ENCODE measurements at places on chromosomes 7 and 10.
A peak's percentile ranks its signal among the peaks of the same experiment; 100 is the strongest.

GRCh38 chr10:126843299-126843934 is 61.8 kb upstream of the DOCK1 start:
- DNase-seq = peak; percentile 64
- H3K4me3 ChIP-seq = no peak overlapping the region
- no peaks in the 10 kb centered on the region for H3K4me1 ChIP-seq
- no peaks in the 10 kb centered on the region for H3K27me3 ChIP-seq
- H3K36me3 ChIP-seq = no peaks in the 10 kb centered on the region

DNA sequence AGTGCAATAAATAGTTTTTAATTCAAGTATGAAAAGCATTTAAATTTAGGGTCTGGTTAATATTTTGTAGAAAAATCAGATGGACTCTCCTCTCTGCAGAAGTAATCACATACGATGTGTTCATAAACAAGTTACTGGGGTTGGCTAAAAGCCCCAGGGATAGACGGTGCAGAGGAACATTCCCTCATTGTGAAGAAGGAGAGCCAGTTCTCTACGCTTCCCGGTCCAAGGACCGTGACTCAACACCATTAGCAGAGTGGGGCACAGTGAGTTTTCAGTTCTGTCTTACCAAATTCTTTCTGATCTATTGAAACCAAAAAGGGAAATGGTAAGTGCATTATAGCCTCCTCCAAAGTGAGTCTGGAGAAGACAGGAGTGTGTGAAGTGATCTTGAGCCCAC is 327.8 kb downstream of the WDR37 start:
- no peaks in the 10 kb centered on the region for H3K4me1 ChIP-seq
- peak; percentile 64 for DNase-seq
- no peak overlapping the region for H3K27ac ChIP-seq

DNA sequence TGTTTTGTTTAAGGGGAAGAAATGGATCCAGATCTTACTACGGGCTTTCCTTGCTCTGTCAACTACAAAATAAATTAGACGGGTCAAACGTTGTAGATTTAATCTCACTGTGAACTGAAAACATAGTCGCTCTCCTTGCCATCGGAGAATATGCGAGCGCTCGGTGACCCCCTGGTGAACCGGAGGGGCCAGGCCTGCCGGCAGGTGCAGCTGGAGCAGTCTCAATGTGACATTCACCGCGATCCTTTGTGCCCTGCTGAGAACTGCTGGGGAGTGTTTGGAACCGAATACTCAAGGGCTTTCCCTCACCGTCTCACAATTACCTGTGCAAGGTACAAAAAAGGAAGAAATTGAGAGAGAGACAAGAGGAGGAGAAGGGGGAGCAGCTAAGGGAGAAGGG is 174.1 kb upstream of the GPR26 start:
- peaks cover 26% of the 10 kb centered on the region for H3K27me3 ChIP-seq
- H3K4me3 ChIP-seq = no peak overlapping the region
- DNase-seq = no peak
- no peaks in the 10 kb centered on the region for H3K4me1 ChIP-seq
- H3K36me3 ChIP-seq = no peaks in the 10 kb centered on the region

DNA sequence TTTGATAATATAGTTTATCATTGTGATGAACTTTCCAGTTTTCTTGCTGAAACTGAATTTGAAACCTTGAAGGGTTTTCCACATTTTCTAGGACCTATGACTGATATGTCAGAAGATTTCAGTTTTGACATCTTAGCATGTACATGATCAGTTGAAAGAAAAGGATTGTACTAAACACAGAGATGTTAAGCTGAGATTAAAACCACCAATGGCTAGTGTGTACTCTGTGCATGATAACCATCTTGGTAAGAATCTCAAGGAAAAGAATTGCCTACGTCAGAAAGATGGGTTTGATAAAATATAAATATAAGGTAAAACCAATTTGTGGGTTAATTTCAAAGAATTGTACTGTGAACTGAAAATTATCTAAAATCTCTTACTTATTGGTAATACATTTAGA is 776.4 kb downstream of the GATA3 start:
- H3K36me3 ChIP-seq = no peaks in the 10 kb centered on the region
- H3K4me1 ChIP-seq = no peaks in the 10 kb centered on the region
- no peaks in the 10 kb centered on the region for H3K27me3 ChIP-seq
- H3K4me3 ChIP-seq = no peak overlapping the region

DNA sequence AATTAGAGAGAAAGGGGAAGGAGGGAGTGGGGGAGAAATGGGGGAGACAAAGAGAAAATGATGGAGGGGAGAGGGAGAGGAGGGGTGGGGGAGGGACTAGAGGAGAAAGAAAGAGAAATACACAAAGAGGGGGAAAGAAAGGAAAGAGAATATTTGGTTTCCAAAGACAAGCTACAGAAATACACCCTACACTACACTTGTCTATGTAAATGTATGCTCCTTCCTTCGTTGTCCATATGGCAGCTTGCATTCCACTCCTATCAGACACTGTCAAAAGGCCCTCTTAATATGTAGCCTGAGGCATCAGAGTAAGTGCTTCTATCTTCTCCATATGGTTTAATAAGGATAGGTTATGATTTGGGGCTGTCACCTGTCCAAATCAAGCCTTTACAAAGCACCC is 92.8 kb upstream of the FEZF1 start:
- H3K4me1 ChIP-seq = no peaks in the 10 kb centered on the region
- no peak overlapping the region for H3K27ac ChIP-seq
- H3K27me3 ChIP-seq = no peaks in the 10 kb centered on the region
- no peak overlapping the region for H3K4me3 ChIP-seq

- no peaks in the 10 kb centered on the region for H3K27me3 ChIP-seq
- no peaks in the 10 kb centered on the region for H3K4me1 ChIP-seq
- H3K36me3 ChIP-seq = no peaks in the 10 kb centered on the region
- no peak overlapping the region for H3K4me3 ChIP-seq
- no peak for DNase-seq
- H3K27ac ChIP-seq = no peak overlapping the region
Measured at GRCh38 chr7:79064187-79064823, 389.2 kb downstream of the MAGI2 start.

DNA sequence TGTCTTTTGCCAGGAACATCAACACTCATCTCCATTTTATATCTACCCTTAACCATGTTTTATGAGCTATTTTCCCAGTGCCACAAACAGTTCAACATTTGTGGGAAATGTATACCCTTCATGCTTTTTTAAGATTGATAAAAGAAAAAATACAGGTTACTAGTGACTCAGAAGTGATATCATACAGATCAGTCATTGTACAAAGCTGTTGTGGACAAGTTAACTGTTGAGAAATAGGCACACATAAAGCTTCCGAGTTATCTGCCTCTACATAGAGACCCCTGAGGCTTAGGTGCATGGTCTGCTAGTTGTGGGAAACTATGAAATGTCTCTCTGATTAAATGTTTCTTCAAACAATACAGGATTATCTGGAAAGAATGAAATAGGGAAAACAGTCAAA is 96.3 kb downstream of the LSM5 start:
- no peaks in the 10 kb centered on the region for H3K4me1 ChIP-seq
- DNase-seq = peak; percentile 19
- no peak overlapping the region for H3K4me3 ChIP-seq
- H3K36me3 ChIP-seq = no peaks in the 10 kb centered on the region
- H3K27ac ChIP-seq = no peak overlapping the region

DNA sequence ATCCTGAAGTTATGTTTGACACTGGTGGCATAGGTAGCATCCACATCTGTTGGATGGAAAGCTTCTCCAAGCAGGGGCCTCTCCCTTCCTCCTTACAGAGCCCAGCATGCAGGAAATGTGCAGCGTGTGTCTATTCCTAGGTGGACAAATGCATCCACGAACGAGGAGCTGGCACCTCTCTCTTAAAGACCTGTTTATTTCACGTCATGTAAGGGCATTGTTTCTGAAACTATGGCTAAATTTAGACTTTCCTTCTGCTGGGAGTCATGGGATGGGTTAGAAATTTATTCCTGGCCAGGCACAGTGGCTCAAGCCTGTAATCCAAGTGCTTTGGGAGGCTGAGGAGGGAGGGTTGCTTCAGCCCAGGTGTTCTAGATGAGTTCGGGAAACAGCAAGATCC is 208.4 kb upstream of the SVIL start:
- H3K4me3 ChIP-seq = peak overlapping the region; percentile 51
- no peaks in the 10 kb centered on the region for H3K27me3 ChIP-seq
- peak overlapping the region; percentile 86 for H3K27ac ChIP-seq
- H3K4me1 ChIP-seq = peaks cover 47% of the 10 kb centered on the region

DNA sequence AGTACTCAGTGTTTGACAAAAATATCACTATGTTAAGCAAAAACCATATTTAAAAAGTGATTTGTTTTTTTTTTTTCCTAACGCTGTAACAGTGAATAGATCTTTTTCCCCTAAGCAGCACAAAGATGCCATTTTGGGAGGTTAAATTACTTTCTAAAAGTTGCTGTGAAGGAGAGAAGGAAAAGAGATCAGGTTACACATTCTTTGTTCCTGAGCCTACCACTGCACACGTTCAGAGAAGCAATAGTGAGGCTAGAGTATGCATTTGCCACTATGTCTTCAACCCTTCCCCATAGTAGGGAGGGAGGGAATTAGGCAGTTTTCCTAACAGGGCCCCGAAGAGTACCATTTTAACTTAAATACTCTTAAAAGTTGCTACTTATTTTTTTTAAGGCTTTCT is 38.9 kb downstream of the BMPR1A start:
- no peaks in the 10 kb centered on the region for H3K27me3 ChIP-seq
- H3K4me1 ChIP-seq = peaks cover 84% of the 10 kb centered on the region
- H3K4me3 ChIP-seq = no peak overlapping the region
- no peaks in the 10 kb centered on the region for H3K36me3 ChIP-seq

GRCh38 chr10:6072215-6072934 is 10.2 kb upstream of the IL2RA start:
- no peaks in the 10 kb centered on the region for H3K36me3 ChIP-seq
- peak overlapping the region; percentile 31 for H3K27ac ChIP-seq
- no peak for DNase-seq
- no peak overlapping the region for H3K4me3 ChIP-seq

DNA sequence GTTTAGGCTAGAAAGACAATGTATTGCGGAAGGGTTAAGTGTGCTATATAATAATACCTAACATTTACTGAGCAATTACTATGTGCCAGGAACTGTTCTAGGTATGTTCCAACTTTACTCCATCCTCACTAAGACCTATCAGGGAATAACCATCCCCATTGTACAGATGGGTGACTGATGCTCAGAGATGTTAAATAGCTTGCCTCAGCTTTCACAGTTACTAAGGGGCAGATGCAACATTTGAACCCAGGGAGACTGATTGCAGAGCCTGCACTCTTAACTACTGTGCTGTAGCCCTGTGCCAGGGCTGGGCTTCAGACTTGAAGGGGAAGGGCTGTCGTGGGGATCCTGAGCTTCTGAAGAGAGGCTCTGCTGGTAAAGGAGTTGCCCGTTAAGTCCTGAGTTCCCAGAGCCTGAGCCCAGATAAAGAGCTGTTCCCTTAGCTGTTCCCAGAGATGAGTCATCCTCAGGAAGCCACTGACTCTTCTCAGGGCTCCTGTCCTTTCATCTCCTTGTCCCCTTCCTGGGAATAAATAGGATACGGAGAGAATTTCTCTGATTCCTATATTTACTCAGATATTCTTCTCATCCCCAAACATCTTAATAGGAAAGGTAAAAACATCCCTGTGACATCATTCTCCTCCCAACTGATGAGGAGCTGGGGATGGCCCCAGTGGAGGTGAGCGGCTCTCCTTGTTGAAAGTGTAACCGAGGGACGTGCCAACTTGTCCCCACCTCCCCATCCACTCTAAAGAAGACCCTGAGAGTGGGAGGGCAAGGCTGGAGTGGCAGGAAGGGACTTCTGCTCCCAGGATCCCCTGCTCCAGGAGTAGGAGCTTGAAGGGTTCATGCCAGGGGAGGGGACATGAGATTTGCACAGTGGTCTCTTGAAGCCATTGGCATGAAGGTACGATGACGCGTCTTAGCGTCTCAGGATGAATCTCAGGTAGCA is 28.0 kb upstream of the HABP2 start:
- H3K4me3 ChIP-seq = no peak overlapping the region
- peaks cover 5% of the 10 kb centered on the region for H3K27me3 ChIP-seq
- no peak for DNase-seq
- H3K4me1 ChIP-seq = peaks cover 11% of the 10 kb centered on the region
- no peaks in the 10 kb centered on the region for H3K36me3 ChIP-seq

GRCh38 chr7:143299346-143299745 is 11.2 kb downstream of the CASP2 start:
- peaks cover 56% of the 10 kb centered on the region for H3K36me3 ChIP-seq
- peaks cover 8% of the 10 kb centered on the region for H3K4me1 ChIP-seq
- H3K27me3 ChIP-seq = no peaks in the 10 kb centered on the region
- no peak overlapping the region for H3K27ac ChIP-seq

GRCh38 chr10:94076325-94076841 is 82.7 kb downstream of the PLCE1 start:
- no peak overlapping the region for H3K4me3 ChIP-seq
- H3K36me3 ChIP-seq = no peaks in the 10 kb centered on the region
- peaks cover 39% of the 10 kb centered on the region for H3K4me1 ChIP-seq
- H3K27me3 ChIP-seq = no peaks in the 10 kb centered on the region

DNA sequence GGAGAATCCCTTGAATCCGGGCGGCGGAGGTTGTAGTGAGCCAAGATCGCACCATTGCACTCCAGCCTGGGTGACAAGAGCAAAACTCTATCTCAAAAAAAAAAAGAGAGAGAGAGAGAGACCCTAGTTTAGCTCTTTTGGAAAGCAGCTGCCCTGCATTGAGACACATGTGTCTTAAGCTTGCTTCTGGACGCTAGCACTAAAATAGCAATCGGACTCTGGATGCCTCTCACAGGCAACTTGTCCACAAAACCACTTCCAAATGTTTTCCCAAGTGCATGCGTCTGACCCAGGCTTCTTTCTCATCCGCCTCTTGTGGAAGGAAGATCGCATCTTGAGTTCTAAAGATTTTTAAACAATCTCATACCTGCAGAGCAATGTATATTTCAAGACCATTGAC is 182.7 kb downstream of the CUX1 start:
- H3K27ac ChIP-seq = no peak overlapping the region
- H3K27me3 ChIP-seq = no peaks in the 10 kb centered on the region
- no peaks in the 10 kb centered on the region for H3K4me1 ChIP-seq
- H3K36me3 ChIP-seq = no peaks in the 10 kb centered on the region

GRCh38 chr7:155489158-155489840 is 31.4 kb downstream of the EN2 start:
- no peak for DNase-seq
- no peak overlapping the region for H3K27ac ChIP-seq
- H3K27me3 ChIP-seq = peaks cover 87% of the 10 kb centered on the region
- H3K36me3 ChIP-seq = no peaks in the 10 kb centered on the region
- H3K4me1 ChIP-seq = peaks cover 19% of the 10 kb centered on the region

GRCh38 chr10:112330607-112331160 is 43.2 kb upstream of the ACSL5 start:
- H3K27me3 ChIP-seq = no peaks in the 10 kb centered on the region
- no peak overlapping the region for H3K4me3 ChIP-seq
- no peaks in the 10 kb centered on the region for H3K36me3 ChIP-seq
- no peaks in the 10 kb centered on the region for H3K4me1 ChIP-seq
- no peak overlapping the region for H3K27ac ChIP-seq
- no peak for DNase-seq
